ENCODE measurements at places on chromosomes 13 and 19. TPM values are rescaled to one million over a fixed set of nuclear protein-coding genes. Genes with fewer than 3 reads are reported as not detected.
A peak's percentile ranks its signal among the peaks of the same experiment; 100 is the strongest.

Gene CAMSAP3
- polyA plus RNA-seq = 0.07 TPM

Gene POGLUT2
- polyA plus RNA-seq = 2.5 TPM

Gene SULT2B1
- not detected for polyA plus RNA-seq

- no peak overlapping the region for H3K4me3 ChIP-seq
- H3K4me1 ChIP-seq = peaks cover 15% of the 10 kb centered on the region
- DNase-seq = peak; percentile 17
- H3K27ac ChIP-seq = no peak overlapping the region
- H3K27me3 ChIP-seq = no peaks in the 10 kb centered on the region
Measured at GRCh38 chr13:51970349-51970748, 40.9 kb downstream of the ATP7B start.

DNA sequence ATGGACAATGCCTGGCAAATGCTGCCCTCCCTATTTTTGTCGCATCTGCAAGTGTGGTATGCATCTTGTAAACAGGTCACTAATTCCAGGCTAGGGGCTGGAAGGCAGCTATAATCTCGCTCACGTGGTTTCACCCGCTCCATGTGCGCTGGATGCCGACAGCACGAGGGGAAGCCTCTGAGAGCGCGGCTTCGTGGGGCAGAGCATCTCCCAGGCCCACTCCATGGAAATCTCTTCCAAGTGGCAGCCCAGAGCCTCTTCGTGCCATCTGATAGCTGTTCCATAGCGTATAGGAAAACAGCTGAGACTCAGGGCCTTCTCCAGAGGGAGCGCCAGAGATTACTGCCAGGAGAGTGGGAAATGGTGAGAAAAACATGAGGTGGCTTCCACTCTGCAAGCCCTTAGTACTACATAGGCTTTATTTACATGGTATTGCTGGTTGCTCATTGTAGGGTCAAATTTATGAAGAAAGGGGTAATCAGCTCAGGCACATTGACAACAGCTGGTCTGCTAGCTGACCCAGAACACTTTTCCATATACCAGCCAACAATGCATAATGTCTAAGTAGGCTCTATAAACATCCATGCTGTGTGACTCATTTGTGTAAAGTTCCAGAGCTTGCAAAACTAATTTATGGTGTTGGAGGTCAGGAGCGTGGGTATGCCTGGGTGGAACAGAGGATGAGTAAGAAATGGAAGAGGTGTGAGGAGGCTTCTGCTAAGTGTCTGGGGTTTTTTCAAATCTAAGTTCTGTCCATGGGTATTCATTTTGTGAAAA is 165.2 kb downstream of the SHISA2 start:
- no peak for DNase-seq
- H3K4me3 ChIP-seq = no peak overlapping the region
- no peaks in the 10 kb centered on the region for H3K27me3 ChIP-seq
- H3K36me3 ChIP-seq = no peaks in the 10 kb centered on the region

DNA sequence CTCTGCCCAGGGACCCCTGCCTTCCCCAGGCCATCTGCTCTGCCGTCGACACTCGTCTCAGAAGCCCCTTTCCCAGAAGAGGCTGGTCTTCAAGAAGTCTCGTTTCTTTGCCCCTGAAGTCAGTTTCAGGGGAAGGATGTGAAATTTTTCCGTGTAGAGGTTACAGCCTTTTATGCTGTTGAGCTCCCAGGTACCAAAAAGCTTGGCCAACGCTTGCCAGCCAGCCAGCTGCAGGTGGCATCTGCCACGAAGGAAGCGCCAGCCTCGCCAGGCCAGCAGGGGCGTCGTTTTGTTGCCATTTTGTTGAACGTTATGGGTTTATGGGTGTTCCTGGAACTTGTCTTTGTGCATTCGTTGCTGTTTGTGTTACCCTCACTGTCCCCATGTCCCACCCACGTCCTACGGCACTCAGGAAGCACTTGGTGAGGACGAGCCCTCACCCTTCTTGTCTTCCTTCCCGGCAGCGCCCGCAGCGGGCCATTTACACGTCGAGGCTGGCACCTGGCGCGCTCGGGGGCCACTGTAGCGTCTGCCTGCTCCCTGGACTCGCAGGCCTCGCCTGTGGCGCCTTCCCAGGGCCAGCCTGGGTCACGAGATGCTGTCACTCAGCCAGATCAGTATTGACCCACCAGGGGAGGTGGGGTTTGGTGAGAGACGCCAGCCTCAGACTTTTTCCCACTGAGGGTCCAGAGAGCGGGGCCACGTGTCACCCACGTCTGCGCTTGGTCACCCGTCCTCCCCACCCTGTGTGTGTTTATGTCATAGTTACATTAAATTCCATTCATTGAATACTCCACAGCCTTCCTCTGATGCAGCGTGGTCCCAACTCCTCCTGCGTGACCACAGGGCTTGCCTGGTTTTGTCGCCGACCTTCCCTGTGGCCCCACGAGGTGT is 37.1 kb downstream of the AP1M1 start:
- H3K27me3 ChIP-seq = no peaks in the 10 kb centered on the region
- peaks cover 9% of the 10 kb centered on the region for H3K36me3 ChIP-seq
- DNase-seq = no peak
- peaks cover 12% of the 10 kb centered on the region for H3K4me1 ChIP-seq
- no peak overlapping the region for H3K4me3 ChIP-seq

DNA sequence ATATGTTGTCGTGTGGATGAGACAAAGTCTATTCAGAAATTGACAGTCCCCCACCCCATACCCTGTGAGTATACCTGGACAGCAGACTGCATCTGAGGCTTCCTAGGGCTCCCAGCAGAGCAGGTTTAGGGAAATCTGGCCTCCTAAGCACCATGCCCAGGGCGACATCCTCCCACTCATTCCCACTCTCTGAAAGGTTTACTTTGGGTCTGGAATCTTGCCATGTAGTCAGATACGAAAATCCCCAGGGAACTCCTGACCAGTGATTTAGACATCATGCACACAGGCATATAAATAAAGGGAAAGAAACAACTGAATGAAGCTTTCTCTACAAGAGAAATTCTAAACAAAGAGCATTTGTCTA is 717 bp upstream of the NALCN start:
- no peak overlapping the region for H3K27ac ChIP-seq
- no peaks in the 10 kb centered on the region for H3K4me1 ChIP-seq
- no peaks in the 10 kb centered on the region for H3K36me3 ChIP-seq

- H3K27ac ChIP-seq = no peak overlapping the region
- H3K27me3 ChIP-seq = no peaks in the 10 kb centered on the region
- H3K4me3 ChIP-seq = no peak overlapping the region
- no peak for DNase-seq
- no peaks in the 10 kb centered on the region for H3K4me1 ChIP-seq
Measured at GRCh38 chr13:46369506-46370277, 17.4 kb downstream of the RUBCNL start.

- no peak overlapping the region for H3K4me3 ChIP-seq
- H3K36me3 ChIP-seq = peaks cover 9% of the 10 kb centered on the region
- H3K27ac ChIP-seq = no peak overlapping the region
- DNase-seq = no peak
- no peaks in the 10 kb centered on the region for H3K27me3 ChIP-seq
Measured at GRCh38 chr13:41699759-41700158, 242.4 kb downstream of the RGCC start.

DNA sequence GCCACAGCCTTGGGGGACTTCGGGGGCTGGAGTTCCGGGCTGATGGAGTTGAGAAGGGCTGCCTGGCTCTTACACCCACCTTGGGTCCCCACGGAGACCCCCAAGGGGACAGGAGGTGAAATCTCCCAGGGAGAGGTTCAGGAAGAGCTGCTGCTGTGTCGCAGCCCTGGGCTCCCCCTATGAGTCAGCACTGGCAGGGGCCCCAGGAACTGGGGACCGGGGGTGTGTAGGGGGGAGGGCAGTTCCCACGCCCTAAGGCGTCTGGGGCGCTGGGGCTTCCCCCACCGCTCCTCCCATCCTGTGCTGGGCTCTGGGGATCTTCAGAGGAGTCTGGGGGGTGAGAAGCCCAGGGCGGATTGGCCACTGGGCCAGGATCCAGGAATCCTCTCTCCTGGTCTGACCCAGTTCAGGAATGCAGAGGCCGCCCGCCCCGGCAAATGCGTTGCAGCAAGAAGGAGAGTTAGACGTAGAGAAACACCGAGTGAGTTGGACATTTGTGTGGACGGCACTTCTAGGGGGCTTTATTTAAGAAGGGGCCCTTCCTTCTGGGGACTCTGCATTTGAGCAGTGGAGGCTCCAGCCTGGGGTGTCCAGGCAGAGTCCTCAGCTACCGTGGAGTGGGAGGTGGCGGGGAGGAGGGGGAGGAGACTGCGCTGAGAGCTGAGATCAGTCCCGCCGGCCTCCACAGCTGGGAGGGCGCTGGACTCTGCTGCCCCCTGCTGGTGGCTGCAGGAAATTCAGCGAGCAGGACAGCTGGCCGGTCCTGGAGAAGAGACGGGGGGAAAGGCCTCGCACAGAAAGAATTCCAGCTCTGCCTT is 15.0 kb upstream of the NANOS3 start:
- DNase-seq = peak; percentile 84
- peaks cover 21% of the 10 kb centered on the region for H3K27me3 ChIP-seq
- H3K4me1 ChIP-seq = peaks cover 33% of the 10 kb centered on the region
- no peaks in the 10 kb centered on the region for H3K36me3 ChIP-seq

- DNase-seq = no peak
- no peaks in the 10 kb centered on the region for H3K27me3 ChIP-seq
- H3K4me1 ChIP-seq = no peaks in the 10 kb centered on the region
- H3K4me3 ChIP-seq = no peak overlapping the region
Measured at GRCh38 chr19:19157808-19158207, 12.3 kb downstream of the MEF2B start.

DNA sequence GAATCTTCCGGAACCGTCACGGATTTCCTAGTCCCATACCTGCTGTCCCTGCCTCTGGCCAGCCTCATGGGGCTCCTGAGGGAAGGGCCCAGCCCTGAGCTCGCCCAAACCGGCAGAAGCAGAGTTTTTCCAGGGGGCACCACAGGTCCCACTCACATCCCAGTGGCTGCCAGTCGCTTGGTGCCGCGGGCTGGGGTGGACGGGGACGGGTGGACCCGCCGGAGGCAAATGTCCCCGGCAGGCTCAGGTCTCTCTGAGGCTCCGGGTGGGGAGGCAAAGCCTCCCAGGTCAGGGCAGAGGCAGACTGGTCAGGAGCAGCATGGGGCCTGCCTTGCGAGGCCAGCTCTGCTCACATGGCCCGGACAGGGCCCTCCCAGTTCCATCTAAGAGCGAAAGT is 24.8 kb downstream of the ADPRHL1 start:
- H3K27me3 ChIP-seq = no peaks in the 10 kb centered on the region
- no peaks in the 10 kb centered on the region for H3K36me3 ChIP-seq
- DNase-seq = no peak
- no peak overlapping the region for H3K27ac ChIP-seq
- H3K4me3 ChIP-seq = no peak overlapping the region
